ENCODE measurements at places on chromosomes 3 and 15.

DNA sequence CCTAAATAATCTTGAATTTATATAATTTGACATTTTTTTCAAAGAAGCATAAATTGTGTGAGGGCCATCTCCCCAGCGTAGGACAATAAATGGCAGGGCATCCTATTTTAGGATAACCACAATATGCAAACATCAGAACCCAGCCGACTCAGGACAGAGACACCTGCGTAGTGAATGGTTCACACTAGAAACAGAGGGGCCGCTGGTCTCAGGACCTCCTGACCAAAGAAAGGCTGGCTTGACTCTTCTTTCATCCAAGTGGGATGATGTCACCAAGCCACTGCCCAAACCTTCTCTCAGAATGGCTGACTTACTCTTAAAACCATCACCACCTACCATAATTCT lies 162.1 kb downstream of the FOXP1 start:
- H3K4me3 ChIP-seq = no peak overlapping the region
- no peaks in the 10 kb centered on the region for H3K27me3 ChIP-seq
- peak overlapping the region; percentile 74 for H3K27ac ChIP-seq
- H3K4me1 ChIP-seq = peaks cover 69% of the 10 kb centered on the region

- H3K4me3 ChIP-seq = no peak overlapping the region
- no peak for DNase-seq
- H3K27ac ChIP-seq = no peak overlapping the region
- H3K4me1 ChIP-seq = peaks cover 5% of the 10 kb centered on the region
- H3K27me3 ChIP-seq = no peaks in the 10 kb centered on the region
- H3K36me3 ChIP-seq = no peaks in the 10 kb centered on the region
These were observed 9.3 kb upstream of the SLC12A8 start for GRCh38 chr3:125221831-125222230.

- H3K27ac ChIP-seq = no peak overlapping the region
- H3K36me3 ChIP-seq = no peaks in the 10 kb centered on the region
- peaks cover 39% of the 10 kb centered on the region for H3K27me3 ChIP-seq
- peaks cover 30% of the 10 kb centered on the region for H3K4me1 ChIP-seq
- no peak for DNase-seq
- H3K4me3 ChIP-seq = peak overlapping the region; percentile 47
These were observed 826 bp downstream of the SHC4 start for GRCh38 chr15:48962662-48963523.

- DNase-seq = no peak
- peaks cover 22% of the 10 kb centered on the region for H3K36me3 ChIP-seq
- no peak overlapping the region for H3K4me3 ChIP-seq
- H3K27ac ChIP-seq = no peak overlapping the region
- no peaks in the 10 kb centered on the region for H3K4me1 ChIP-seq
- H3K27me3 ChIP-seq = no peaks in the 10 kb centered on the region
These were observed 16.0 kb upstream of the SCAP start for GRCh38 chr3:47491777-47492176.

DNA sequence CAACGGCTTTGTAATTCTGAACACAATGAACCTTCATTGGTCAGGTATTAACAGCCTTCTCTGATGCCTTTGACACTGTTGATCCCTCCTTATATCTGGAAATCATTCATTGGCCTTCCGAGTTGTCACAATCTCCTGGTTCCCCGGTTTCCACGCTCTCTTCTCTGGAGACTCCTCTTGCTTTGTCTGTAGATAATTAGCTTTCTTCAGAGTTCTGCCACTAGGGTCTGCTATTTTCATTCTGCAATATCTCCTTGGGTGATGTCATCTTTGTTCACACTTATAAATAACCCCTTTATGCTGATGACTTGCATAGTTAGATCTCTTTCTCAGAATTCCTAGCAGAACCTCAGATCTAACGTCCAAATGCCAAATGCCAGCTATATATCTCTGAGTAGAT lies 583.8 kb upstream of the ZNF717 start:
- H3K36me3 ChIP-seq = no peaks in the 10 kb centered on the region
- H3K4me1 ChIP-seq = no peaks in the 10 kb centered on the region

DNA sequence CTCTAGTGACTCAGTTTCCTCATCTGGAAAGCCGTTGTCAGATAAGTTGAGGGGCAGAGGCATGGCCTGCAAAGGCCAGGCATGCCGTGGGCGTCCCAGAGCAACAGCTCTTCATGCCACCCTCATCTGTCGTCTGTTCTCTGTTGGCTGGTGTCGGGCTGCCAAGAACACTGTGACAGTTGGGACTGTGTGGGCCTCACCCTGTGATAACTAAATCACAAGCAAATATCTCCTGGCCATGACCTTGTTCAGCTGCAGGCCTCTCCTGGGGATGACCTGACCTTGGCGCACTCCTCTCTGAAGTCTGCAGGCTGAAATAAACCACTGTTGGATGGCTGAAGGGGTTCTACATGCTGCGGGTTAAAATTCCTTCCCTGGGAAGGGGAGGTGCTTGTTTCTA lies 145.9 kb downstream of the SHQ1 start:
- no peaks in the 10 kb centered on the region for H3K36me3 ChIP-seq
- no peak overlapping the region for H3K27ac ChIP-seq
- no peaks in the 10 kb centered on the region for H3K27me3 ChIP-seq
- DNase-seq = no peak
- no peak overlapping the region for H3K4me3 ChIP-seq

GRCh38 chr15:58374147-58374546 lies 57.6 kb upstream of the LIPC start:
- H3K27ac ChIP-seq = no peak overlapping the region
- H3K36me3 ChIP-seq = no peaks in the 10 kb centered on the region
- H3K4me3 ChIP-seq = no peak overlapping the region
- no peaks in the 10 kb centered on the region for H3K4me1 ChIP-seq
- no peak for DNase-seq

DNA sequence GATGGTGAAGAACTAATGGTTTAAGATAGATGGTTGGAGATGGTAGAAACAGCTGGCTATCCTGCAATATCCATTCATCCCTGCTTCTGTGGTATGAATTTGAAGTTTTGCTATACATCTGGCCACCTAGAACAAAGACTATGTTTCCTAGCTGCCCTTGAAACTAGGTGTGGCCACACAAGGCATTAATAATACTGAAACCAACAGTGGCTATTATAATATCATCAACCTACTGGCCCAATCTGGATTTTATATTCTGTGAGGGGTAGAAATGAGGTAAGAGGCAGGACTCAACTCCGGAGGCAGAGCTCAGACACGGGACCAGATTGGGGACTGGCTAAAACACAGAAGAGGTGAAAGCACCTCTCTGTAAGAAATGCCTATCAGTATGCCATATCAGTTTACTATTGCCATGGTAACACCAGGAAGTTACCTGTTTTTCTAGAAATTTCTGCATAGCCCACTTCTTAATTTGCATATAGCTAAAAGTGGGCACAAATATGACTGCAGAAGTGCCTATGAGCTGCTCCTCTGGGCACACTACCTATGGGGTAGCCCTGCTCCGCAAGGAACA lies 8.4 kb downstream of the IFT80 start:
- DNase-seq = no peak
- no peak overlapping the region for H3K27ac ChIP-seq
- H3K36me3 ChIP-seq = no peaks in the 10 kb centered on the region
- H3K4me3 ChIP-seq = no peak overlapping the region
- peaks cover 4% of the 10 kb centered on the region for H3K4me1 ChIP-seq
- H3K27me3 ChIP-seq = no peaks in the 10 kb centered on the region
